CD4-positive, alpha-beta T cell treated with Interleukin-21 for 1 hour (primary cell): ENCODE measurements at places on chromosomes 4 and X.

DNA sequence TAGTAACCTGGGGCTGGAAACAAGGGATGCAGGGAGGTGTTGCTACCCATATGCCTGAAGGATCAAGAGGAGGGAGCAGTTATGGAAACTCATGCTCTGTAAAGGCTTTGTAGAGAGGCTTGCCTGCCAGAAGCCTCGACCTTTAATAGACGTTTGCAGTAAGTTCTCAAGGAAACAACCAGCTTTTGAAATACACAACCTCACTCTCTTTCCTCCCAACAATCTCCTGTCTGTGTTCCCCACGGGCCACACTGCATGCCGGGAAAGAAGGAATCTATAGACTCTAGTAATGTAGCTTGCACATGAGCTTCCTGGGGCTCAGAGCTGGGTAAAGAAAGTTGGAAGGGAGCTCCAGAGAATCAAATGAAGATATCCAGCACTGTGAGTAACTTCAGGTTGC lies 101.6 kb upstream of the PACRGL start:
- no peak for DNase-seq

DNA sequence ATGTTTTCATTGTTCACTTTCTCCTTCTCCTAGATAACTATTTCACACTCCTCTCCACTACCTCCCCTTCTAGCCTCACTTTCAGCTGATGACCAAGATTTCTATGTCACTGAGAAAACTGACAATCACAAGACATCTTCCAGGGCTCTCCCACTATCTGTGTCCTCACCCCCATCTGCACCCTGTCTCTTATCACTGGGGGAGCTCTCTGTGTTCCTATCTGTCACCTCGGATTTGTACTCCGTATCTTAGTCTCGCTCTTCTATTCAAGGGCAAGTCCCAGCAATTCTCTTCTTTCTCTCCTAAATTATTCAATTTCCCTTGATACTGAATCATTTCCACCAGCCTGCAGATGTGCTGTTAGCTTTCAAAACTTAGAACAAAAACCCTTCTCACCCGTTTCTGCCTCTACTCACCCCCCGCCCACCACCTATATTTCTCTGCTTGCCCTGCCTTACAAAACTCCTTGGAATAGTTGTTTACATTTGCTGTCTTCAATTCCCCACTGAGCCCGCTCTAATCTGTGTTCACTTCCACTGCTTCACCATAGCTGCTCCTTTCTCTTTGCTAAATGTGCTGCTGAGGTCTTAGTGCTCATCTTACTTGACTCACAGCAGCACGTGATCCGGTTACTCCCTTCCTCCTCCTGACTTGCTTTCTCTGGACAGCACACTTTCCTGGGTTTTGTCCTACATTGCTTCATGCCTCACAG lies 293.2 kb downstream of the UNC5C start:
- DNase-seq, result no peak

GRCh38 chr4:161186012-161186411 lies 977.8 kb downstream of the FSTL5 start:
- no peak for DNase-seq

GRCh38 chrX:101091817-101092216 lies 6.2 kb upstream of the CENPI start:
- no peak for DNase-seq

- peak; percentile 12 for DNase-seq
Observed at GRCh38 chr4:48227662-48228061, 42.0 kb downstream of the TEC start.

GRCh38 chr4:107468812-107469211 lies 251.2 kb downstream of the PAPSS1 start:
- no peak for DNase-seq

DNA sequence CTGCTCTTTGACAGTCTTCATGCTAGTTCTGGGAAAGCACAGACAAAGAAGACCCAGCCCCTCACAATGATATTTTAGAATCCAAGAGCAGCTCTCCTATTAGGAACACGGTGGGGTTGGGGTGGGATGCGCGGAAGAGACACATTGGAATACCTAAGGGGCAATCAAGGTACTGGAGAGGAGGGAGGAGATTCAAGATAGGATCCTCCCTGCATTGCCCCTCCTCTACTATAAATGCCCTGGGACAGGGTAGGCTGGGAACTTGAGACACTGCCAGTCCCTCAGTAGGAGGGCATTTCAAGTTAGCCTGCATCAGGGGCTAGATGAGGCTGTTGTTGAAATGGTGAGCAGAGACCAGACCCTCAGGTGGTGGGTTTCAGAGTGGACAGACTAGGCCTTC lies 5.1 kb downstream of the MAGEB17 start:
- DNase-seq, result no peak

GRCh38 chr4:152729466-152729865 lies 49.7 kb upstream of the TMEM154 start:
- DNase-seq, result no peak

DNA sequence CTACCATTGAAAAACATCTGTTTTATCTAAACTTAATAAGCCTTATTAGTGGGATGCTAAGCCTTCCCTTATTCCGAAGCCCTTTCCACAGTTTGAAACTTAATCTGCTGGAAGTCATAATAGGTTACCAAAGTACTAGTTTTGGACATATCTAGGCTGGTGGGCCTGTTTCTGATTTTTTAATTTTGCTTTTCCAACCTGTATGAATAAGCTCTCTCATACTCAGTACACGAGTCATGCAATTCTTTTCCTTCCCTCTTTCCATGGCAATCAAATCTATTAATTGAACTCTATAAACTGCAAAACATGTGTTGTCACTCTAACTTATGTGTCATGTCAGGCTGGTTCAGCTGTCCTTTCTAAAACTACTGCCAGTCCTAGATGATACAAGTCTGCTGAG lies 91.0 kb downstream of the AMMECR1 start:
- DNase-seq, result no peak

GRCh38 chr4:13984991-13985800 lies 357.7 kb upstream of the BOD1L1 start:
- DNase-seq, result no peak

GRCh38 chr4:102774254-102774653 lies 13.5 kb upstream of the MANBA start:
- DNase-seq, result no peak

DNA sequence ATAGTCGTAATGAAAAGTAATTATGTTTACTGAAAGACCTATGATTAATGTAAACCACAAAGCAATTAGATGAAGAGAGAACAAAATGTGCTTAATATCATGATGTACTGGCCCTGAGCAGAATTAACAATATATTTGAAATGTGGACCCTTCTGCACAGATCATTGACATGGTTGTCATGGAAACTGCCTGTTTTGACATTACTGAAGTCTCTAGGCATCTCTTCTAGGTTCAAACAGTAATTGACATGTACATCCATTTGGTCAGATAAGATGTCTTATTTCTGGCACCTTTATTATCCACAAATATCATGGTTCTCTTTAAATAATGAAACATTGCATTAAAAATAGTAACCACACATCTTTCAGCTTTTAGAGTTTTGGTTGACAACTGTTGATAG lies 251.7 kb upstream of the GNPDA2 start:
- DNase-seq, result no peak

GRCh38 chr4:10045481-10045880 lies 24.2 kb upstream of the SLC2A9 start:
- no peak for DNase-seq

- DNase-seq, result no peak
Observed at GRCh38 chrX:10798041-10798440, 177.7 kb upstream of the MID1 start.

DNA sequence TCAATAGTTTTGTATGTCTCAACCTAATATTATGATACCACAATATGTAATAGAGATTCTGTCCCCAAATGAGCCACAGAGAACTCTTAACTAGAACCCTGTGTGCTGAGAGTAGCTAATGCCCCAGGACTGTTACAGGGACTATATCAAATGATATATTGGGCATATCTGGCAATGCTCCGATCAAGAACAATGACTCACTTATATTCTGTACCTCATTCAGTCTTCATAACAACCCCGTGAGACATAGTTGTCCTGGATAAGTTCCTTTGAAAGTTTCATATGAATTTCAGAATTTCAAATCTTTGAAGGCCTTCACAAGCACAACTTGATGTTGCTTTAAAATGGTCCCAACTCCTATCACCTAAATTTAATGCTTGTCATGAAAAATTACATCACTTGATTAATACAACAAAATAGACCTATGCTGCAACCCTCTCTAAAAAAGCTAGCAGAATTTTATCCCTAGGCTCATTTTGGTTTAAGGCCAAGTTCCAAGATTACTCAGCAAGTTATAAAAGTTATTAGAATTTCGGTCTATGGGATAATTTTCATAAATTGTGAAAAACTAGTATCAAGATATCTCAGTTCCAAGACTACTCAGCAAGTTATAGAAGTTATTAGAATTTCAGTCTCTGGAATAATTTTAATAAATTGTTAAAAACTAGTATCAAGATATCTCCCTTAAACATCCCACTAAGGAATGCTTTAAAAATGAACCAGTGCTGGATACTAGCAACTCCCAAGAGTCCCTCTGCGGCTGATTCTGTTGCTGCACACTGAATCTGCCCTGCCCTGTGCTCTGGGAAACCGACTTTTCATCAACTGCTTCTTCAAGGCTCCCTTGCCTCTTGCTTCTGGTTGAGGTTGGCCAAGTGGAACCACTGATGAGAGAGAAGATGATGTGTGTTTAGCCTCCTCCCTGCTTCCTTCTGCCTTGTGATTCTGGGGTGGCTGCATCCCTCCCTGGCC lies 6.0 kb upstream of the ANXA3 start:
- DNase-seq, result no peak

- no peak for DNase-seq
Observed at GRCh38 chr4:1686440-1687036, 2.4 kb upstream of the FAM53A start.

- DNase-seq, result no peak
Observed at GRCh38 chr4:138090918-138091676, 151.1 kb downstream of the SLC7A11 start.

GRCh38 chrX:102849396-102849795 lies 87.7 kb upstream of the RAB40AL start:
- DNase-seq, result no peak

DNA sequence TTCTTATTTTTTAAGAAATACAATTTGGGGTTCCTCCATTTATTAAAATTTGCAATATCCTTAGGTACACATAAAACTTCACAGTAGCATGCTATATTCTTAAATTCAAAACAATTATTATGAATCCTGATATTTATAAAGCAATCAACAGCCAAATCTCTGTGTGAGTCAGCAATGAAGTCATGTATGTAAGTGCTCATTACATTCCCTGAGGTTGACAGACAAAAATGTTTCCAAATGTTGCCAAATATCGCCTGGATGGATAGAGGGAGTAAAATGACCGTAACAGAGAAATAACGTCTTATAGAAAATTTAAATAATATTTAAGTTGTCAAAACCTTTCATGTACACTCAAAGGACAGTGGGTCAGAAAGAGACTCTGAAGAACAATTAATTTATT lies 220.0 kb downstream of the PCDH18 start:
- DNase-seq, result no peak

- no peak for DNase-seq
Observed at GRCh38 chrX:24242649-24243175, 71.2 kb downstream of the SUPT20HL2 start.

- DNase-seq, result no peak
Observed at GRCh38 chrX:80663331-80663730, 146.3 kb downstream of the BRWD3 start.

DNA sequence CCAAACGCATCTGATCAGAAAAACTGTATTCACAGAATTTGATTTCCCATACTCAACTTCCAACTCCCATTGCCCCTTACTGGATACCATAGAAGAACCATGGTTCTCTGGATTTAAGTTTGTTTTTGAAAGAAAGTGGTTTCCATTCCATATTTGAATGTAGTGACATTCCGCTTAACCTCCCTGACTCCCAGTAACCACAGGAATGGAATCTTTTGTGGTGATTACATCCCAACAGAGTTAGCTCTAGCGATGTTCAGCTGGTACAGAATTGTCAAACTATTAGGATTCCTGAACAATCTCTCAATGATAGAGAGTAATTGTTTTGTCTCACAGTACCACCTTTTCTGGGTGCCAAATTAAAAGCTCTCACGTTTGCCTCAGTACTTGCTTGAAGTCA lies 1.7 kb downstream of the NUDT10 start:
- no peak for DNase-seq

DNA sequence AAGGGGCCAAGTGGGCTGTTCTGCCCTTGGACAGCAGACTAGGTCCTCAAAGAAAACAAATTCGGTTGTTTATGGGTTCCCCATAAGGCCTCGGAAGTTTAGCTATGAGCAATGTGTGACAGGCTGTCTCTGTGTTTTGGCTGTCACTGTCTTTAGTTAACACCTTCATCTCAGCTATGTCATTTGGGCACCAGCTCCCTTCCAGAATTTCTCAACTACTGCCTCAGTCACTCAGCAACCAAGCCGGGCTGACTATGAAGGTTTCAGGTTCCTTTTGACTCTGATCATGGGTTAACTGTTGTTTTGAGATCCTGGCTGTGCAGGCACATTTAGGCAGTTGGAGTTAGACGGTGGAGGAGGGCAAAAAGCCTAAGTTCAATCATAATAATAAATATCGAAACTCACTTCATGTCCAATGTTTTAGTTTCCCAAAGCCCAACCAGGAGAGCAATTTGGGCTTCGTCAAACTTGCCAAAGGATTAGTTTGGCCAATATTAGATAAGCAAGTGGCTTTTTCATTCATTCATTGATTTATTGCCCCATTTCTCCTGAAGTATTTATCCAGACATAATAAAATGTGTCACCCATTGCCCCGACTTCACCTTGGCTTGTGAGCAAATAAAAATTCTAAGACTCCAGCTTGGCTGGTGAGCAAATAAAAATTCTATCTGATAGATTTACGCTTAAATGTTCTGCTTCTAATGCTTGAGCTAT lies 9.1 kb upstream of the PAGE1 start:
- DNase-seq, result no peak

GRCh38 chr4:24655326-24655725 lies 71.0 kb upstream of the DHX15 start:
- DNase-seq, result no peak

DNA sequence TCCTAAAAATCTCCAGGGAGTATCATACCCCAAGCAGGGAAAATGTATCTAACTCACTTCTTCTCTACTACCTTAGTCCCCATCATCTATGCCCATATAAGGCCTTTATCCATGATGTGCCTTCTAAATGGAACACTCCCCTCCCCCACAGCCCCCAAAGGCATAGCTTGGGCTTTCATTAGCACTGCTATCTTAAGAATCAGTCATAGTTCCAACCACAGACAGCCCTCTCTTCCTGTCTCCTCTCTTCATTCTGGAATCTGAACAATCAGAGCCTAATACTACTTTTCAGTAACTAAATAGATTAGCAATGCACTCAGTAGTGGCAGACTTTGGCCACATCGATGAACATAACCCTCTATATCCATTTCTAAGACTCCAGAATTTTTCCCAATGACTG lies 313.2 kb upstream of the DKK2 start:
- no peak for DNase-seq

DNA sequence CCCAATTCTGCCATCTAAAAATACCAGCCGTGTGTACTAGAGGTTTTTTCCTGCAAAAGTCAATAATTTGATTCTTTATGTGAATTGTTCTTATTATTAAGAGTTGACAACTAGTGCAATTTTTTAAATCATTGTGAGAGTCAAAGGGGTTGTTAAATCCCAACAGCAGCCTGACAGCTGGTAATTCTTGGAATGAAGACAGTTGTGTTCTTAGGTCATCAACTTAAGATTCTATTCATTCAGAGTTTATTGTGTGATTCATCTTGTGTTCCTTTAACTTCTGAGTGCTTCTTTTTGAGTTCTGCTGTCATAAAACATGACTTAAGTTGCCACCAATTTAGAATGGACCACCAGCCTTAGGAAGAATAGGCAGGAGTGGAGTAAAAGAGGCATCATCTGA lies 329.0 kb downstream of the NAF1 start:
- no peak for DNase-seq
